ENCODE measurements at places on chromosomes 3 and 15.

- DNase-seq: no peak
Measured at GRCh38 chr3:23172059-23172458, 31.1 kb upstream of the UBE2E2 start.

DNA sequence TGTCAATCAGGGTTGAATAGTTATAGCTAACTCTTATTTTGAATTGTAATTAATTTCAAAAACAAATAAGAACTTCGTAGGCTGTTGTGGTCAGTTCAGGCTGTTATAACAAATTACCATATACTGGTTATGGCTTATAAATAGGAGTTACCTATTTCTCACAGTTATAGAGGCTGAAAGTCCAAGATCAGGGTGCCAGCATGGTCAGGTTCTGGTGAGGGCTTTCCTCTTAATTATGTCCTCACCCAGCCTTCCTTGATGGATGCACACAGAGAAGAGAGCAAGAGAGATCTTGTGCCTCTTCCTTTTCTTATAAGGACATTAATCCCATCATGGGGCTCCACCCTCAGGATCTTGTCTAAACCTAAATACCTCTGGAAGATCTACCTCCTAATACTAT is 265.9 kb upstream of the SUCLG2 start:
- no peak for DNase-seq

DNA sequence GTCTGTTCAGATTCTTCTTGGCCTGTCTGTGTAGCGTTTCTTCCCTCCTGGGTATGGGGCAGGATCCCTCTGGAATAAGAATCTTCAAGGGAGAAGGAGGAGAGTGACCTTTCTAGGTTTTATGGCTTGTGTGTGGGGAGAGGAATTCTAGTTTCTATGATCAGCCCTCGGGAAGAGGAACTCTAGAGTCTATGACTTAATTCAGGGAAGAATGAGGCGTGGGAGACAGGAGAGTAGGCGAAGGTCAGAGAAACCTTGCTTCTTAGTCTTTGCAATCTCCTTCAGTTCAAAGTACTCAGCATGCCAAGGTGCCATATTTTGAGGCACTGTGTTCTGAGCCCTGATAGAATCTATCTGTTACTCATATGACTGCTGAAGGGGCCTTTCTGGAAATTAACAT is 99.2 kb upstream of the C3orf80 start:
- no peak for DNase-seq

DNA sequence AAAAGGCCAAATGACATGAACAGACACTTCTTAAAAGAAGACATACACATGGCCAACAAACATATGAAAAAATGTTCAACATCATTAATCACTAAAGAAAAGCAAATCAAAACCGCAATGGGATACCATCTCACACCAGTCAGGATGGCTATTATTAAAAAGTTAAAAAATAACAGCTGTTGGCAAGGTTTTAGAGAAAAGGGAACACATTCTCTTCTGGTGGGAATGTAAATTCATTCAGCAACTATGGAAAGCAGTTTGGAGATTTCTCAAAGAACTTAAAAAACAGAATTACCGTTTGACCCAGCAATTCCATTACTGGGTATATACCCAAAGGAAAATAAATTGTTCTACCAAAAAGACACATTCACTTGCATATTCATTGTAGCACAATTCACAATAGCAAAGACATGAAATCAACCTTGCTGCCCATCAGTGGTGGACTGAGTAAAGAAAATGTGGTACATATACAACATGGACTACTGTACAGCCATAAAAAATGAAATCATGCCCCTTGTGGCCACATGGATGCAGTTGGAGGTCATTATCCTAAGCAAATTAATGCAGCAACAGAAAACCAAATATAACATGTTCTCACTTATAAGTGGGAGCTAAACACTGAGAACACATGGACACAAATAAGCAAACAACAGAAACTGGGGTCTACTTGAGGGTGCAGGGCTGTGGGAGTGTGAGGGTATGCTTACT is 190.7 kb upstream of the MCTP2 start:
- DNase-seq: no peak

GRCh38 chr3:178522200-178523052 is 13.8 kb upstream of the KCNMB2 start:
- no peak for DNase-seq

DNA sequence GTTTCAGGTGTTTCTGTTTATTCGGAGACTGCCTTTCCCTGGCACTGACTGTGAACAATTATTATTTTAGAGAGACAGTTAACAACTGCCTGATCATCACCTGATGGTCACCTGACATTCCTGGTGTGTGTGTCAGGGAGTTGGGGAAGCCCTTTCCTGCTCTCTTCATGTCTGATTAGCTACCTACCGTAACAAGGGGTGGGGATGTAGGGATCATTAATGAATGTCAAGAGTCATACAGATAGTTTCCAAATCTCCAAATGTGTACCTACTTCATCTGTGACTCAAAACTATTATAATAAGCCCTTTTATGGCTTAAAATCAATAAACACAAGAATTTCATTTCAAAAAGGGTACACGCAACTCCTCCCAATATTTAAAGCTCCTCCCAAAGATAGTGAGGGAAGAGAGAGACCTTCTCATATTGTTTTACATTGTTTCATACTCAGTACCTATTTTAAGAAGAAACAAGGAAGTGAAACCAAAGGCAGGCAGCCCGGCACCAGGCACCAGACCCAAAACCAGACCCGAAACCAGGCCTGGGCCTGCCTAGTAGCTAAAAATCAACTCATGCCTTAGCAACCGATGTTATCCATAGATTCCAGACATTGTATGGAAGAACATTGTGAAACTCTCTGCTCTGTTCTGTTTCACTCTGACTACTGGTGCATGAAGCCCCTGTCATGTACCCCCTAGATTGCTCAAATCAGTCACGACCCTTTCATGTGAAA is 844.9 kb upstream of the ALCAM start:
- no peak for DNase-seq

GRCh38 chr15:33852570-33852969 is 115.7 kb upstream of the CHRM5 start:
- DNase-seq: no peak

DNA sequence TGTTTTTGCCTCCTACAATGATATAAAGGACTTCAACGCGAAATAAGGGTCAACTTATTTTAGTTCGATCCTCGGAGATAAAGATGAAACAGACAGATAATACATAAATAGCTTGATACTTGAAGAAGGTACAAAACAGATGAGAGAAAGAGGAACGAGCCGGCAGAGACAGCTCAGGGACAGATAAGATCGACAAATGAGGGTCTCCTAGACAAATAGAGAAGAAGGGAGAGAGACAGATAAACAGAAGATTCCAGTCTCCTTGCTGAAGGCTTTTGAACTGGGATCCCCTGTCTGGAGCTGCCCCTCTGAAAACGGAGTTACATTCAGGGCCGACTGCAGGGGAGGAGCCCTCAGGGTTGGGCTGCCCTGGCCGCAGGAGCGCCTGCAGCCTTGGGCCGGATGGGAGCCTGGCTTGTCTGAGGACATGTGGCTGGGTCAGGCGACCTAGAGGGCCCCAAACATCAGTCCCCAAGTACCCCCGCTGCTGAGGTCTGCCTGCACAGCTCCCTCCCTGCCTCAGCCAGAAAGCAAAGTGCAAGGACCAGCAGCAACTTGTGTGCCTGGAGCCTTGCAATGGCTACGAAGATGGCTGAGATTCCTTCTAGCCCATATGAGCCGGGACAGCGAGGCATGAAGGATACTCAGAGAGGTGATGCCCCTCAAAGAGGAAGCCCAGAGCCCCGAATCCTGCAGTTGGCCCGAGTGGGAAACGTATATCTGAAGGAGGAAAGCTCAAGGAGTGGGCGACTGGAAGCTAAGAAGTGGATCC is 926 bp upstream of the SKOR1 start:
- DNase-seq: no peak

DNA sequence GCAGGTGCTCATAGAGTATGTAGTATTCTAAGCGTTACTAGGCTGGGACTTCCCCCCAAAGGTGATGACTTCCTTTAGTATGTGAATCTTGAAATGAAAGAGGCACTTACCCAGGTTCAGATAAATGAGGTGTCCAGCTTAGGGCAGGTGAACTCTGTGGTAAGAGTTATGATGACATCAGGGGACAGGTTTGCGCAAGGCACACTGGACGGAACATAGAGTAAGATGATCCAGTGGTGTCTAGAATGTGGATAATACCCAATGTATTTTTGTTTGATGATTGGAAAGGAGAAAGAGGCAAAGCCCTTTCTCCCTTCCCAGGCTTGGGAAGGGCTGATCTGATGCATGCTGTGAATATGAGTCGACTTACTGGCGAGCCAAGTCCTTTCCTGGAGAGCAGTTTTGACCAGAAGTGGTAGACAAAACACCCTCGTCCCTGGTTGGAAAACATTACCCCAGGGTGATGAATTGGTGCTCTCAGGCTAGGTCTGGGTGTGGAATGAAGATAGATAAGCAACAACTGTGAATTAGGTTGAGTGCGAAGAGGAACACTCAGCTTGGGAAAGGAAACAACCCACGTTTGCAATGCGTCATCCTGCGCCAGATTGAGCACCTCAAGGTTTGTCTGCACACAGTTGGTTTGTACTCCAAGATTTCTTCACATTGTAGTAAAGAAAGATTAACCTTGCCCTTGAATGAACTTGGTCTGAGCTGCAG is 124.2 kb downstream of the GHSR start:
- no peak for DNase-seq

- no peak for DNase-seq
Measured at GRCh38 chr3:107683447-107683846, 160.7 kb downstream of the BBX start.

DNA sequence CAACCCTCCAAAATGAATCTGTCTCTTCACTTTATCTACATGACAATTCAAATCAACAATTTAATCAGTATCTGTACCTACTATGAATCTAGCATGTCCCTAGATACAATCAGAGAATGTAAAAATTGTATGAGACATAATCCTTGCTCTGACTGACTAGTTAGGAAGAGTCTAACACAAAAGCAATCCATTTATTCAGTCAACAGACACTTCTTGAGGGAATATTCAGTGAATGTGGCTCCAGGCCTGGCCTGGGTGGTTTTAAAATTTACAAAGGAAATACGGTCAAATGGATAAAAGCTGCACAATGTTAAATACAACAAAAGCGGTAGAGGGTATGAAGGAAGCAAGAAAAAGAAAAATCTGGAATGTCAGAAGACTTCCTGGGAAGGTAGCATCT is 45.2 kb downstream of the GSK3B start:
- no peak for DNase-seq

DNA sequence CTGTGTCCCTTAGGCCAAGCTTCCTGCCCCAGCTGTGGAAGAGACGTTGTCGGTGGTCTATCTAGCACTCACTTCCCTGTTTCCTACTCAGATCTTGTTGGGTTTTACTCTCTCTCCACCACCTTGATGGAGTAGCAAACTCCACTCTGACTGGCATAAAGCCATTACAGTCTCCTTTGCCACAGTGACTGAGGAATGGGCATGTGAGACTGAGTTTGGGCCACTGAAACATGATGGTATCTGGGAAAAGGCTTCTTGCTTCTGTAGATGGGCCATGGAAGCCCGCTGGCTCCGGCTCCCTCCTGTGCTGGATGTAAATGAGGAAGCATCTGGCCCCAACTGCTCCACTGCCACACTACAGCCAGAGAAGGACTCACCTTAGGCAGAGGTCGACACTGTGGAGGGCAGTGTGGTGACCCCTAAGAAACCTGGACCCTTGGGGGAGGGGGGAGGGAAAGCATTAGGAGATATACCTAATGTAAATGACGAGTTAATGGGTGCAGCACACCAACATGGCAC is 9.4 kb upstream of the CAMK1 start:
- no peak for DNase-seq

- DNase-seq: no peak
Measured at GRCh38 chr15:84762840-84763572, 14.6 kb downstream of the ZNF592 start.

DNA sequence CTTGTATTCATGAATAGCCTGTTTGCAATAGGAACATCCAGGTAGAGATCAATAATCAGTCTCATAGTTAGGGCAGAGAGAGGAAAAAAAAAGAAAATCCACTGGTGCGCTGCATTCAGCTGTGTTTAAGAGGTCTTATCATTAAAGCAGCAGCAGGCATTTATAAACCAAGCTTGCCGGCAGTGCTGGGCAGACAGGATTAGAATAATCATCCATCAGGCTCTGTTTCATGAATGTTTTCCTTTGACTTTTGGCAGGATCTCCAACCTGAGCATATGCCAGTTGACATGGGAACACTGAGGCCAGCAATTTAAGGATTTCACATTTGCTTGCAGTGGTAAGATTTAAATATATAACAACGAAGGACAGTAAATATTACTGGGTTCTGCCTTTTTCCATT is 305.2 kb upstream of the SEMA6D start:
- no peak for DNase-seq

DNA sequence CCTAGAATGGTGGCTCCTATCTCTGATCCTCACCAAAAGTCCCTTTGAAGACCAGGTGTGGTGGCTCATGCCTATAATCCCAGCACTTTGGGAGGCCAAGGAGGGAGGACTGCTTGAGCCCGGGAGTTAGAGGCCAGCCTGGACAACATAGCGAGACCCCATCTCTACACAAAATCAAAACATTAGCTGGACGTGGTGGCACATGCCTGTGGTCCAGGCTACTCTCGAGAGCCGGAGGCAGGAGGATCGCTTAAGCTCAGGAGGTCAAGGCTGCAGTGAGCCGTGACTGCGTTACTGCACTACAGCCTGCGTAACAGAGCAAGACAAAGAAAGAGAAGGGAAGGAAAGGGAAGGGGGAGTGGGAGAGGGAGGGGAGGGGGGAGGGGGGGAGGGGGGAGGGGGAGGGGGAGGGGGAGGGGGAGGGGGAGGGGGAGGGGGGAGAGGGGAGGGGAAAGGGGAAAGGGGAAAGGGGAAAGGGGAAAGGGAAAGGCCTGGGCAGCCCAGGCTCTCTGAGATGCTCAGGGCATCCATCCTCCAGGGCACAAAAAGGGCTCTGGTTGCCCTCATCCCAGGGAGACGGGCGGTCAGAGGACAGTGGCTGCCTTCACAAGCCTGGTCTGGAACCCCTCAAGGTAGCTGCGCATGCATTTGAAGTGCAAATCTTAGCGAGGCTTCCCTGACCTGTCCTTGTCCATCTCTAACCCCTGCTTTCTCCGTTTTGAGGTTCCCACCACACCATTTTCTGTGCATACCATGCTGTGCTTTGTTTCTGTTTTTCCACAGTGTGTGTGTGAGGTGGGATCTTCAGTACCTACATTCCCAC is 76.1 kb downstream of the LDHAL6B start:
- DNase-seq: no peak

- DNase-seq: no peak
Measured at GRCh38 chr3:172087602-172088580, 48.5 kb downstream of the FNDC3B start.

GRCh38 chr3:192482809-192483208 is 244.5 kb downstream of the FGF12 start:
- DNase-seq: no peak

GRCh38 chr3:23820888-23821287 is 15.1 kb downstream of the UBE2E1 start:
- no peak for DNase-seq

GRCh38 chr3:33095436-33095835 is 1.5 kb downstream of the GLB1 start:
- DNase-seq: no peak

- no peak for DNase-seq
Measured at GRCh38 chr3:64267721-64268604, 42.7 kb upstream of the PRICKLE2 start.

GRCh38 chr15:82535566-82536408 is 4.5 kb downstream of the RPS17 start:
- DNase-seq: no peak

- DNase-seq: no peak
Measured at GRCh38 chr15:91992945-91993344, 139.4 kb downstream of the SLCO3A1 start.
